ENCODE measurements at places on chromosomes 7 and 10. TPM values are rescaled to one million over a fixed set of nuclear protein-coding genes. Genes with fewer than 3 reads are reported as not detected.

Gene EGR2
- 0.22 TPM for total RNA-seq

Gene ABCC2
- total RNA-seq = 0.43 TPM

Gene CTAGE15
- total RNA-seq = 0.11 TPM

Gene CNPY4
- 29.8 TPM for total RNA-seq

Gene TBL2
- total RNA-seq = 56.5 TPM

Gene POP7
- 21.2 TPM for total RNA-seq

Gene MNX1
- not detected for total RNA-seq

Gene ITGB8
- total RNA-seq = 1.6 TPM

Gene OR2A7
- total RNA-seq = not detected

Gene CDK1
- 11.7 TPM for total RNA-seq

Gene NXPH1
- not detected for total RNA-seq

Gene ZDHHC16
- 22.6 TPM for total RNA-seq

Gene SEMA3D
- total RNA-seq = 3.4 TPM

Gene NOS3
- total RNA-seq = 29.3 TPM

Gene LRRTM3
- not detected for total RNA-seq

Gene OR2A42
- total RNA-seq = not detected

Gene DPYSL4
- 0.76 TPM for total RNA-seq

Gene NAT16
- total RNA-seq = not detected

Gene FMC1
- 9.8 TPM for total RNA-seq

Gene HSPA12A
- total RNA-seq = 1.3 TPM

Gene BLNK
- total RNA-seq = not detected

Gene PIK3CG
- 2.0 TPM for total RNA-seq

Gene GHRHR
- total RNA-seq = not detected

Gene NODAL
- total RNA-seq = not detected
